AG04450 (cell line): ENCODE measurements at places on chromosomes 7 and 10. TPM values are rescaled to one million over a fixed set of nuclear protein-coding genes. Genes with fewer than 3 reads are reported as not detected.

C7orf57 gene
- not detected in 2 replicates for polyA plus RNA-seq

HSPA12A gene
- 20.0 and 20.5 TPM in 2 replicates for polyA plus RNA-seq

STEAP1 gene
- 6.8 and 10.1 TPM in 2 replicates for polyA plus RNA-seq

MAGI2 gene
- 2.3 and 3.1 TPM in 2 replicates for polyA plus RNA-seq

ANLN gene
- polyA plus RNA-seq: 34.0 and 46.6 TPM in 2 replicates

NEUROD6 gene
- not detected in 2 replicates for polyA plus RNA-seq

CALN1 gene
- not detected in 2 replicates for polyA plus RNA-seq

BHLHA15 gene
- not detected in 2 replicates for polyA plus RNA-seq

PDE1C gene
- polyA plus RNA-seq: 3.4 and 3.8 TPM in 2 replicates

FOXI2 gene
- polyA plus RNA-seq: not detected in 2 replicates

HOXA3 gene
- 1.6 and 1.9 TPM in 2 replicates for polyA plus RNA-seq

VAX1 gene
- polyA plus RNA-seq: not detected in 2 replicates

GPR26 gene
- not detected in 2 replicates for polyA plus RNA-seq

FAM221A gene
- 3.1 and 3.5 TPM in 2 replicates for polyA plus RNA-seq

DRGX gene
- polyA plus RNA-seq: not detected in 2 replicates
